K562 (cell line): ENCODE measurements at places on chromosomes 7 and 10.

- DNase-seq = no peak
Observed at GRCh38 chr7:4190010-4190981, 491.8 kb upstream of the FOXK1 start.

- no peak for DNase-seq
Observed at GRCh38 chr10:127982601-127983000, 75.7 kb downstream of the PTPRE start.

- no peak for DNase-seq
Observed at GRCh38 chr7:86155623-86156022, 488.1 kb upstream of the GRM3 start.

- DNase-seq = no peak
Observed at GRCh38 chr7:129348023-129348740, 86.0 kb upstream of the STRIP2 start.

- DNase-seq = no peak
Observed at GRCh38 chr7:38178695-38179344, 775 bp downstream of the STARD3NL start.

GRCh38 chr7:155066417-155066950 is 3.6 kb upstream of the HTR5A start:
- no peak for DNase-seq

GRCh38 chr10:117536866-117537435 is 5.6 kb upstream of the EMX2 start:
- no peak for DNase-seq

DNA sequence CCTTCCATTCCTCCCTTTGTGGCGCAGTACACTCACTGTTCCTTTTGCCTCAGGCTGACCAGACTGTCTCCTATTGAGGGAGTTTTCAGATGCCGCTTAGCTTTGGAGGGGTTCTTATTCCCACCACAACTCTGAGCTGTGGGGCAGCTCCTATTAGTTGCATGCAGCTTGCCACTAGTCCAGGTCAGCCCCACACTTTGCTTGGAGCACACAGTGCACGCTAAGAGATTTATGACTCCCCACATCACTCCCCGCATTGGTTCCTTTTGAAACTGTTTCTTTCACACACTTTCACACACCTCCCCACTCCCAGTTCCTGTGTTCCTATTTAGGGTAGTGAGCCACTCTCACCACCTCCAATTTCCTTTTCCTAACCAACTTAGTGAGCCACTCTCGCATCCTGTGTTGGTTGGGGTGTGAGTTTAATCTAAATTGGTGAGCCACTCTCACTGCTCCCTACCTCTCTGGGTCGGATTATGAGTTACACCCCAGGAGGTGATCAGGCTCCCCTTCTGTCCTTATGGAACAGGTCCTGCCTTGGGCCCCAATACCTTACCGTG is 10.4 kb upstream of the ZNF485 start:
- no peak for DNase-seq

GRCh38 chr10:119377451-119377957 is 165.0 kb downstream of the RGS10 start:
- DNase-seq = no peak
